NCI-H1048 (cell line): ENCODE measurements at places on chromosomes 12 and 14.

GRCh38 chr12:96121271-96121711, 72.9 kb upstream of the ELK3 start:
- DNase-seq, result no peak

GRCh38 chr12:20268121-20268732, 100.1 kb upstream of the PDE3A start:
- no peak for DNase-seq

GRCh38 chr12:2876431-2877046, 435 bp downstream of the FOXM1 start:
- no peak for DNase-seq

DNA sequence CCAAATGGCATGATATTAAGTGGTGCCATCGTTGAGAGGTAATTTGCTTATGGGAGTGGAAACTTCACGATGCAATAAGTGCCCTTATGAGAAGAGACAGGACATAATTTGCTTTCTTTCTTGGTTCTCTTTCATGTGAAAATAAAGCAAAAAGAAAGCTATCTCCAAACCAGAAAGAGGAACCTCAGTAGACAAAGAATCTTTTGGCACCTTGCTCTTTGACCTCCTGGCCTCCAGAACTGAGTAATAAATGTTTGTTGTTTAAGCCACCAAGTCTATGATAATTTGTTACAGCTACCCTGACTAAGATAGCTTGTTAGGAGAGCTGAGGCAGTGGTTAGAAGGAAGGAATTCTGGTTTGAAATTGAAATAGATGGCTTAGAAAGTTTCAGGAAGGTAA, 39.6 kb downstream of the CCER1 start:
- DNase-seq, result no peak

- no peak for DNase-seq
These were observed 111.0 kb downstream of the SCARB1 start for GRCh38 chr12:124752437-124753227.

- no peak for DNase-seq
These were observed 1.9 kb downstream of the SLC25A3 start for GRCh38 chr12:98595243-98595988.

DNA sequence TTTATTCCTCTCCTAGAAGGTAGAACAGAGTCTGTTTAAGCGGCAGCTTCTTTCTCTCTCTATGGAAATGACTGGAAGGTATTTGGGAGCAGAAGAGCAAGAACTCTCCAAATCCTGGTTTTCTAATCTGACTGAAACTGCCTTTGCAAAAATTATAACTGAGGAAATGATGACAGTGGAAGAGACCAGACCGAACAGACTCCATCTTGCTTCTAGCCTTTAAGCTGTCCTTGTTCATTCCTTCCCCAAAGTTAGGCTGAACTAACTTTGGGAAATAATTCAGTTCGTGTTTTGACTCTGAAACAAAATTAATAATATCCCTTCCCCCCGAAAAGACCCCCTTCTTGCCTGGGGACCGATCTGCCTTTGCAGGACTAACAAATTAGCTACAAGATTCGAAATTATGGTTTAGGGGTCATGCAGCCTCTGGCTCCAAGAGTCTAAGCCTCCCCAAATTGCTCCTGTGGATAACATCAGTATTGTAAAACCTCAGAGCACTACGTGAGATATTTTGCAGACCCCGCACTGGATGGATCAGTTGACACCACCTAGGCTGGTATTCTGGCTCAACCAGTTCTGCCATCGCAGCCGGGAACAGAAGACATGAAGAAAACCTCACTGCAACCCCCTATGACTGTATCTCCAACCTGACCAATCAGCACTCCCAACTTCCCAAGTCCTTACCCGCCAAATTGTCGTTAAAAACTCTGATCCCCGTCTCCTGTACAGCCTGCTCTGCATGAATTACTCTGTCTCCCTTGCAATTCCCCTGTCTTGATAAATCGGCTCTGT, 14.1 kb downstream of the SELPLG start:
- no peak for DNase-seq

DNA sequence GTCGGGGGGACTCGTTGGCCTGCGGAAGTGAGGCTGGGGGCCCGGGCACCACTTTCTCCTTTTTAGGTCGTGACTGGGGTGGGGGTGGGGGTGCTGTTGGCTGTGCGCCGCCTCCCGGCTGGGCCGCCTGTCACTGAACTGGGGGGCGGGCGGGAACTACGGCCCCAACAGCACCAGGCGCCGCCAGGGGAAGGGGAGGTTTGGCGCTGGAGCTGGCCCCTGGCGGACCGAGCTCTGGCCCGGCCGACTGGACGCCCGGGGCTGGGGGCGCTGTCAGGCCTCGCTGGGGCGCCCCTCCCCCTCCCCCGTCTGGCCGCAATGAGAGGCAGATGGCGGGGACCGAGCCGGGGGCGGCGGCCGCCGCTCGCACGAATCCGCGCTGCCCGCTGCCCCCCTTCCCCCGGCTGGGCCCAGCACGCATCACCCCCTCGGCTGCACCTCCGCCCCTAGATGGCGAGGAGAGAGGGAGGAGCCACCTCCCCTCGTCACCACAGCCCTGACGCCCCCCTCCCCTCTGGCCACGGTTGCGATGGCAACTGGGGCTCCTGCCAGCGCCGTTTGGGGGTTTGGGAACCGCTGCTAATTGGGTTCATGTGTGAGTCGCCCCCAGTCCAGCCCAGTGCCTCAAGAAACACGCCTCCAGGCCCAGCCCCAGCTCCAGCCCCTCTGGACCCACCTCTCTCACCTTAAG, 723 bp downstream of the NFATC4 start:
- no peak for DNase-seq

DNA sequence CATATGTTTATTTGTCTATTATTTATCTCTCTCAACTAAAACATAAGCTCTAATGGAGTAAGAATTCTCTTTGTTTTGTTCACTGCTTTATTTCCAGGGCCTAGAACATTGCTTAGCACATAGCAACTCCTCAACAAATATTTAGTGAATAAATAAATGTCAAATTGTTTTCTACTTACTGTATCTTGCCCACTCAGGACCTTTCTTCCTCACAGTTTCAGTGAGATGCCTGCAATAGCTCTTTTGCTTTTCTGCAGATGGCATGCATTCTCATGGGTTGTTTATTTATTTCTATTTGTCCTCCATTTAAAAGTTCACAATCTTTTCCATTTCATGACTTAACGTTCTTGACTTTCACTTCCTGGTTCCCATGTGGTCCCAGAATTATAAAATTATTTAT, 94.9 kb upstream of the TTC7B start:
- DNase-seq, result no peak
